ENCODE measurements at places on chromosomes 13 and 19.

DNA sequence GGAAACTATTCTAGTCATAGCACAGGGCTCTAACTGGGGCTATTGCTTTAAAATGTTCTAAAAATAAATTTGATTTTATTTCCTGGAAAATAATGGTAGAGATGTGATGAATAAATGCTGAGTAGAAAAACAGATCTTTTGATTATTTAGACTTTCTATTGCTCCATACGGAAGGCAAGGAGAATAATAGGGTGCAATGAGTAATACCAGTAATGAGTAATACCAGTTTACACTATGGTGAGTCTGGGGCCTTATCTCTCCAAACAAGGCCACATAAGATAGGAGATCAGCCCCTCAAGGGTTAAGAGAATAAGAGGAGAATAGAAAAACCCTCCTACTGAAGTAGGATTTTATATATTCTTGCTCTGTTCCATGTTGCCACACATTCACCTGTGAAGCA is 390.4 kb downstream of the KLF5 start:
- DNase-seq = no peak

- no peak for DNase-seq
Measured at GRCh38 chr19:48493718-48494401, 17.8 kb downstream of the LMTK3 start.

DNA sequence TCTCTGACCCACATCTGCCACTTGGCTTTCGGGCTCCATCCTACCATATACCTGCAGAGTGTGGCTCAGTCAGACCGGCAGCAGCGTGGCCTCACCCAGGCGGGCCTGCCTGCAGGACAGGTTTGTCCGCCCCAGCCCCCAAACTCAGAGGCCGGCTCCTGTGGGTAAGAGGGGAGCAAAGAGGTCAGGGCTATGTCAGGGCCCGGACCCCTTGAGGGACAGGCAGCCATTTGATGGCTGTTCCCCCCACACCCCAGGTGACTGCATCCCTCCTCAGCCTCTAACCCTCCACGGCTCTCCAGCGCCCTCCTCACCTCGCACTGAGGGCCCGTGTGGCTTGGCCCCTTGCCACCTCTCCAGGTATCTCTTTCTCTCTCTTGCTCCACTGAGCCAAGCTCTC is 12.3 kb upstream of the ZBTB32 start:
- no peak for DNase-seq

DNA sequence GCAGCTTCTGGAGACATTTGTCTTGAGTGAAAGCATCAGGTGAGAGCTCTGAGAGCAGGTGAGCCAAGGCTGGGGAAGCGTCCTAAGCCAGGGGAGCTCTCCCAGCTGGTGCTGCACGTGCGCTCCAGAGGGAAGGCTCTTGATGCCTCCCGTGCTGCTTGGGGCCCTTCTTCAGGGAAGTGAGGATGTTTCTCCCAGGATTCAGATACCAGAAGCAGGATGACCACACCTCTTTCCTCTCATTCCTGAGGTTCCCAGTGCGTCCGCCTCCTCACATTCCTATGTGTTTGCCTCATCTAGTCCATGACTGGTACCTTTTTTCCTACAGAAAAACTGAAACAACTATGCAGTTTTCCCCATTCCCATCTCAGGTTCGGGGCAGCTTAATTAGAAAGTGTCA is 231.0 kb upstream of the IRS2 start:
- no peak for DNase-seq

- no peak for DNase-seq
Measured at GRCh38 chr19:16435238-16435917, 36.4 kb downstream of the EPS15L1 start.

DNA sequence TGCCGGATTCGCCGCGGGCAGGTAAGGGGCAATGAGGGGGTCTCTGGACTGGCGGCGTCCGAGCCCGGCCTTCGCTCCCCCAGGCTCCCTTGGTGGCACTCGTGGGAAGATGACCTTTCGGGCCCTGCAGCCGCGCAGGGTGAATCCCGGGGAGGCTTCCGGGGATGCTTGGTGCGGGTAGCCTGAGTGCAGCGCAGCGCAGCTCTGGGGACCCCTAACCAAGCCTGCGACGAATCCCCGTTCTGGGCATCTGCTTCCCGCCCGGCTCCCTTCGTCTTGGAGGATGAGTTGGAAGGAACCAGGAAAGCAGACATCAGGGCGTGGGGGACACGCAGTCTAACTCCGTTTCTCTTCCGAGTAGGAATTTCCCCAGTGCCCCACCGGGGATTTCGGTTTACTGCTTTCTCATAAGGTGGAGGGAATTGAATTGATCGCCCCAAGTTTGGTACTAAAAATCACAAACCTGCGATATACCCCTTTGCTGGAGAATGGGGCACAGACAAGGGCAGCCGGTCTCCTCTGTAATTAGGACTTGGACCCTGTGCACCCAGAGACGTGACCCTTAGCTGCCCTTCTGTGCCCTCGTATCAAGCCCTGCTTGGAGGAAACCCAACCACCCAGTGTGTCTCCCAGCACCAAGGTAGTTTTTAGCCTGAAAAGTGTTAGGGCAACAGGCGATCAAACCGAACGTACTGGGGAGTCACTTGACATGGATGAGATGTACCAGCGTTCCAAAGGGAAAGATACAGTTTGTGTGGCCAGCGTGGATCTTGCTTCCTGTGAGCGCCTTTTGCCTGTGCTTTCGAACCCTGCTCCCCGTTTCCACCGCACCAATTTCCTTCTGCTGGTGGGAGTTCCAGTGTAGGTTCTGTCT is 1.0 kb downstream of the GPC5 start:
- no peak for DNase-seq

DNA sequence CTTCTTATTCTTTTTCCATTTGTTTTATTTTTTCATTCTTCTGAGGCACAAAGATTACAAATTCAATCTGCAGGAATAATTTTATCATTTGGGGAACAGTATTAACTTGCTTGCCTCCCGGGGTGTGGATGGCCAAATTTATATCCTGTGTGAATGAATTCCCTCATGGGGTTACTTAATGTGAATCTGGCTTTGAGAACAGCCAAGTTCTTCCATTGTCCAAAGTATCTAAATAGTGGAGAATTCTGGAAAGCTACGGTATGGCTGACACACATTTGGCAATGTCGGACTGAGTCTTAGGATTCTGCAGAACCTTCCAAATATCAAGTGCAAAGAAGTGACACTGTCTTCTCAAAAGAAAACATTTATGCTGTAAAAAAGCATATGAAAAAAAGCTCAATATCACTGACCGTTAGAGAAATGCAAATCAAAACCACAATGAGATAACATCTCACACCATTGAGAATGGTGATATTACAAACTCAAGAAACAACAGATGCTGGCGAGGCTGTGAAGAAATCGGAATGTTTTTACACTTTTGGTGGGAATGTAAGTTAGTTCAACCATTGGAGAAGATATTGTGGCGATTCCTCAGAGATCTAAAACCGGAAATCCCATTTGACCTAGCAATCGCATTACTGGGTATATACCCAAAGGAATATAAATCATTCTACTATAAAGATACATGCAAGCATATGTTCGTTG is 620.2 kb downstream of the EFNB2 start:
- DNase-seq = no peak

DNA sequence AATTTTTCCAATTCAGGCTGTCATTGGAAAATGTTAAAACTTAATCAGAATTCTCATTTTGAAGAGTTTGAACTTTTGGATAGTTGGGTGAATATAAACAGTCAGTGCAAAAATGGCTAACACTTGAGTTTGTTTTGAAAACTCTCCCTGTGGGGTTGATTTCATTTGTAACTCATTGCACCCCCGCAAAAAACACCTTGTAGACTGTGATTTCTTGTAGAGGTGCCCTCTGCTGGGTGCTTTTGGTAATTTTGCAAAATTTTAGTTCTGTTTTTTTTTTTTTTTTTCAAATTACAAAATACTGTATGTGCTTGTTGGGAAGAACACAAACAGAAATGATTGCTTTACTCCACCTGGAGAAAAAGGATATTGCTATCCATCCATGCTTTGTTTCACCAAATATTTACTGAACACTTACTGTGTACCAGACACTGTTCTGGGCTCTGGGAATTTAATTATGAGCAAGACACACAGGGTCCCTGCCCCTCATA is 28.2 kb upstream of the GPI start:
- DNase-seq = peak; percentile 25

DNA sequence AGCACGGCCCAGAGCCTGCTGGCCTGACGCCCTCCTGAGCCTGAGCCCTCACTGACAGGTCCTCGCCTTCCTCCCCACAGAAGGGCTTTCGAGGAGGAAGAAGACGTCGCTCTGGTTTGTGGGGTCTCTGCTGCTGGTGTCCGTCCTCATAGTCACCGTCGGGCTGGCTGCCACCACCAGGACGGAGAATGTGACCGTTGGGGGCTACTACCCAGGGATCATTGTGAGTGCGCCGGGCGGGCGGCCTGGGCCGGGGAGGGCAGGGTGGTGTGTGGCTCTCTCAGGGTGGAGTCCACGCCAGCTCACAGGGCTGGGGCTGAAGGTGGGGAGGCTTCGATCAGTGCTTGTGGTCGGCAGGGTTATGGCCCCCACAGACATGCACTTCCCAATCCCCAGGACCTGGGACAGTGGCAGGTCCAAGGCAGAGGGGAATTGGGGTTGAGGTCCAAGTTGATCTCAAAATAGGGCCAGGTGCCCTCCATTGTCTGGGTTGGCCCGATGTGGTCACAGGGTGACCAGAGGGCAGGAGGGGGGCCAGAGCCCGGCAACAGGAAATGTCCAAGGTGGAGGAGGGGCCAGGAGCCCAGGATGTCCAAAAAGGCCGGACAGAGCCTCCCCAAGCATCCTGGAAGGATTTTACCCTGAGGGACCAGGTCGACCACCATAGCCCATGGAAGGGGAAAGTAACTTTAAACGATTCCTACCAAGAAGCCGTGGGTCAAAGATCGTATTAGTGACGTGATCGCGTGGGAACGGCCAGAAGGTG is 7.2 kb downstream of the TMEM255B start:
- DNase-seq = no peak

DNA sequence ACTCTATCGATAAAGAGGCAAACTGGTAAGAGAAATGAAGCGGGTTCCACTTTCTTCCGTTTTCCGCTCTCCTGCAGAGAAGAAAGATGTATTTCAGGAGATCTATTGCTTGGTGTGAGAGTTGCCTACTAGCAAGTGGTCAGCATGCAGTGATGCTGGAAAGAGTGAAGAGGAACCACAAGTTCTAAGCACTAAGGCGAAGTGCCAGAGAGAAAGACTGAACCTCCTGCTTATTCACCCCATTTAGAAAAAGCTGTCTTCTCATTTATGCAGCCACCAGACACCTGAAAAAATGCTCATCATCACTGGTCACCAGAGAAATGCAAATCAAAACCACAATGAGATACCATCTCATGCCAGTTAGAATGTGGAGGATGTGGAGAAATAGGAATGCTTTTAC is 78.7 kb upstream of the GPC6 start:
- DNase-seq = no peak

DNA sequence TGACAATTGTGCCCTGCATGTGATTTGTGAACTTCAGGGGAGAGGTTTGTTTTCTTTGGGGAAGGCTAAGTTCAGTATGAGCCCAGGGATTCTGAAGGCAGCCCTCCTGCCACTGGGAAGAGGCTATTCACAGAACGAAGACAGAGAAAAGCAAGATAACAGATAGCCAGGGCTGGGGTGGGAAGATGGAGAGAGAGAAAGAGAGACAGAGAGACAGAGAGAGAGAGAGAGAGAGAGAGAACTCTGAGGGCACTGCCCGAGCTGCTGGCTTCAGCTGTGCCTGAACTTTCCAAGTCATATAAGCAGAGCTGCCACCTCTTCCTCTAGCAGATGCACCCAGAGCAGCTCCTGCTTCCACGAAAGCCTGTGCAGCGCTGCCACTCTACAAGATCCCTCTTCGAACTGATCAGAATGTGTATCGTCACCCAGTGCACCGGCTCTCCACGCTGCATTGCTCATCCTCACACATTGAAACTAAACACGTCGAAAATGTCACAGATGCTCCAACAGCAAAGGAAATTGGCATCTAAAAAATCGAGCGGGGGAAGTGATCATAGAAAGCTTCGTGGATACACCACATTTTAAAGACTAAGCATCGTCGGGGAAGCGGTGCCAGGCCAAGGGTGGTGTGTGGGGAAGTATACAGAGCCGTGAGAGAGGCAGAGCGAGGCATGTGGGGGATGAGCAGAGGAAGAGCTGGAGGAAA is 81.8 kb upstream of the SIAH3 start:
- no peak for DNase-seq

DNA sequence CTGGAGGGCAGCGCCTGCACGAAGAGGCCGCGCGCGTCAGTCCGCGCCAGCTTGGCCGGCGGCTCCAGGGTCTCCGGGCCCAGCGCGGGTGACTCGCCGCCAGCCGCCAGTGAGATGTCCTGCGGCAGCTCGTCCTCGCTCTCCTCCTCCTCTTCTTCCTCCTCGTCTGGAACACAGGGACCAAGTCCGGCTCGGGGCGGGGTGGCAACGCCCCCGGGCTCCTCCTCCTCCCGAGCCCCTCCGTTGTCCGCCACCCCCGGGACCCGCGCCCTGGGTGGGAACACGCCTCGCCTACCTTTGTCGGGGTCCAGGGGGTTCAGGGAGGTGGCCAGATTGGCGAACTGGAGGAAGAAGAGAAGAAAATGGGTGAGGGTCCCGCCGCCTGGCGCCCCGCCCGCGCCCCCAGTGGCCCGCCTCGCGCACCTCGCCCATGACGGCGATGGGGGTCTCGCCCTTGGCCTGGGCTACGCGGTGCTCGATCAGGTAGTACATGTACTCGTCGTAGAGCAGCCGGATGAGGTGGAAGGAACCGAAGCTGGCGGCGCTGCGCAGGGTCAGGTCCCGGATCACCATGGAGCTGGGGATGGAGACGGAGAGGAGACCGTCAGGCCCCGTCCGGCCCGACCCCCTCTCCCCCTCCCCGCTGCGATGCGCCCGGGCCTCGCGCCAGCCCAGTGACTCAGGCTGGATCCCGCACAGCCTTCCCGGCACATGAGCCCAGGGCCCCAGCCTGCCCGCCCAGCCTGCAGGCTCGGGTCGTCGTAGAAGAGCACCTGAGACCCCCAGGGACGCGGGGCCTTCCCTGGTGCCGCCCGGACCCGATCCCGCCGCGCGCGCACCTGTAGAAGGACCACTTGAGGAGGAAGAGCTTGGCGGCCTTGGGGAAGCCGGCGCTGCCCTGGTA is 10.6 kb downstream of the DCAF15 start:
- DNase-seq = no peak

- DNase-seq = no peak
Measured at GRCh38 chr13:34391076-34391475, 551.0 kb upstream of the NBEA start.
